ENCODE measurements at places on chromosomes 4 and X. TPM values are rescaled to one million over a fixed set of nuclear protein-coding genes. Genes with fewer than 3 reads are reported as not detected.

SPACA5 gene
- total RNA-seq, result not detected

H2BW2 gene
- 0.11 TPM for total RNA-seq

VCX3B gene
- not detected for total RNA-seq

DNA sequence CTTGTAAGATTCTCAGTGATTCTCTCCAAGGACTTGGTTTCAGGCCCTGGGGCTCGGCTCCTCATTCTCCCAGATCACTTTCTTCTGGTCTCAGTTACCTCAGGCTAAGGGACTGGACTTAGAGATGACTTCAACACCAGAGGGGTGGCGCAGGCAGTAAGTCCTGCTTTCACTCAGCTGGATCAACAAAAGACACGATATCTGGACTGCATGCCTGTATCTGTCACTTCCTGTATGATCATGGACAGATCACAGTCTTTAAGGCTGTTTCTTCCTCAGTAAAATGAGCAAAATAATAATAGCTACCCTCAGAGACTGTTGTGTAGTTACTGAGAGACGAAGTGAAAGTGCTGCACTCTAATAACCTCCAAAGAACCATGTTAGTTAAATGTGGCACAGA lies 19.5 kb upstream of the CXCR3 start:
- DNase-seq, result no peak

- no peak for DNase-seq
Observed at GRCh38 chr4:109148577-109149075, 153.8 kb downstream of the COL25A1 start.

- no peak for DNase-seq
Observed at GRCh38 chr4:182518421-182518820, 275.2 kb downstream of the TENM3 start.

DNA sequence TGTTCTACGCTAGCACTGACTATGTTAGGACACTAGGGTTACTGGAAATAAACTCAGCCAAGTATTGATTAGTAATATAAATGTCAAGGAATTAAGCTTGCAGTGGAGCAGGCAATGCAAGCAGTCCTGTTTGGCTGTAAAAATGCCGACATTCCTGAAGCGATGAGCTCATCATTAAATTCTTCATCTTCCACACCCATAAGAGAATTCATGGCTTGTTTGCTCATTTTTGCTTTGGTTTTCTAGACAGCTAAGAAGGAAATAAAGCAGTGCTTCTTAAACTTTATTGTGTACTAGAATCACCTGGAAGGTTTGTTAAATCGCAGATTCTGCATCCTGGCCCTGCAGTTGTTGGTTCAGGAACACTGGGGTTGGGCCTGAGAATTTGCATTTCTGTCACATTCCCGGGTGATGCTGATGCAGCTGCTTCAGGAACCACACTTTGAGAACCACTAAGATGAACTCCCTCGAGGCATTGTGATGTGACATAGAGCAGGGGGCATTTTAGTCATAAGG lies 17.8 kb downstream of the ANXA3 start:
- no peak for DNase-seq

- no peak for DNase-seq
Observed at GRCh38 chrX:122134291-122134690, 1049.8 kb upstream of the GRIA3 start.

DNA sequence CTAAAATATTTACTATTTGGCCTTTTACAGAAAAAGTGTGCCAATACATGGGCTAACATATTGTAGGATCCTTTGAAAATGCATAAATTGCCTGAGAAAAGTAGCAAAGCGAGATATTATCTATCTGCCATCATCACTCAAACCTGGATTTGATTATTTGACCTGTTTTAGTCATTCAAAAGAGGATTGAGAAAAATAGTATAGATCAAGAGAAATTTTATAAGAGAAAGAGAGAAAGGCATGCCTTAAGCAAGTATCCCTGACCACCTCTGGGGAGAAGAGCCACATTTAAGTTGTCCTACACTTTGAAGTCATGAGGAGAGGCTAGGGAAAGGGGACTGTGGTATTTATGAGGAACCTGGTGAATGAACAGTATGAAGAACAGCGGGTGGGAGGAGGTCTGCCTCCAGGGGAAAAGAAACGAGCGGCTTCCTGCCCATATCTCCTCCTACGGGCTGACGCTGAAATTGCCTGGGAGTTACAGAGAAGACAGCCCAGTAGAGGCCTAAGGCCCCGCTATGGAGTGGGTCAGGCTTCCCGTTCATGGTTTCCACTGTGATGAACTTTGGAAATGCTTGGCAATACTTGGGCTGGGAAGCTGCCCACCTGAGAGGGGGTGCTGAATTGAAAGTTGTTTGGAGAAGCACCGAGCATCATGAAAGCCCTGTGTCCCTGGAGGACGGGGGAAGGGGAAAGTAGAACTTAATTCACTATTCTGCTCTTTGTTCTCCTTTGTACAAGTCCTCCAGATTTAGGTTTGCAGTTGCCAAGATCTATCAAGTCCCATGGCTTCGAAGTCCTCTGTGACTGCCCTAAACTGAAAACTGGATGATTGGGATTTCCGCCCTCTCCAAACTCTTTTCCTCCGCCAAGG lies 106.9 kb upstream of the ACSL4 start:
- no peak for DNase-seq

DNA sequence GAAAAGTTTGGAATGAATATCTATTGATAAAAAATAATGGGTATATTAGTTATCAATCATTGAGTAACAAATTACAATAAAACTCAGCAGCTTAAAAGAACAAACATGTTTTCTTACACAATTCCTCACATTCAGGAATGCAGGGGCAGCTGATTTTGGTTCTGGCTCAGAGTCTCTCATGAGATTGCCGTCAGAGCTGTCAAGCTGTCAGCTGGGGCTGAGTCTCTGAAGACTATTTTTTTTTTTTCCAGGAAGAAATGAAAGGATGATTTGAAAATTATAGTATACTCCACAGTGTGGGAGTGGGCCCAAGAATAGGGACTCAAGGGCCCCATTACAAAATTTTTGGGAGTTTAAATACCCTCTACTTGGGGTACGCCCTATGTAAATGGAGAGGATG lies 219.1 kb downstream of the GC start:
- no peak for DNase-seq
